ENCODE measurements at places on chromosomes 1 and 21.

GRCh38 chr1:239778208-239778813 lies 313.4 kb upstream of the FMN2 start:
- DNase-seq = no peak

DNA sequence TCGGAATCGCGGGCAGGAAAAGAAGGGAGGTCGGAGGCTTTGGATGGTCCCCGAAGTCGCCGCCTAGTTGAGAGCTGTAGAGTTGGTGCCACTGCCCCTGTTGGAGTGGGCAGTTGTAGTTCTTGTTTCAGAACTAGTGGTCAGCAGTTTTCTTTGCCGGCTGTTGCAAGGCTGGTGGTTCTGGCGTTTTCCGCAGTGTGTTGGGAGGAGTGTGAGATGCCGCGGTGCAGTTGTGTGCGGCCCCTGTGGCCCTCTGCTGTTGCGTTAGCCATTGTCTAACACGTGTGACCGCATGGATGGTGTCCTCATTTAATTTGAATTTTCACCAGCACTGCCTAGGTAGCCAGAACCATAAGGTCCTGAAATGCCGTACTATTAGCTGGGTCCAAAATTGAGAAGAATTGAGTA lies 1.4 kb downstream of the ARF1 start:
- DNase-seq = no peak

DNA sequence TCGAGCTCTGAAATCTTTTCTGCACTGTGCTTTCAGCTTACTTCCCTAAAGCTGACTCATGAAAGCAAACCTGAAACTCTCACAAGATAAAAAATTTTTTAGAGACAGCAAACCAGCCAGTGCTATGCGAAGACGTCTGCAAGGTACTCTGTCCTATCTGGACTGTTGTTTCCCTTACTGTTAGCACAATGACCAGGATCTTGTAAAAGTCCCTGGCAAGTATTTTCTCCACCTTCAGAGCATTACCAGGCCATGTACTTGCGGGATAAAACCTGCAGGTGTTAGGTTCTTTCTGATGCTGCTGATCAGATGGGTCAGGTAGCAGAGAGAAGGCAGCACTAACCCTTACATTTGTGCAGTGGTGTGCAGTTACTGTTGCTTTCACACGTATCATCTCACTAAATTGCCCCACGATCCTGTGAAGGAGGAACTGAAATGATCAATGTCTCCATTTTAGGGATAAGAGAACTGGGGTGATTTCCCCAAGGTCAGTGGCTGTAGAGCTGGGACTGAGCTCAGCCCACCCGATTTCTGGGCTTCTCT lies 56.6 kb downstream of the PLXNA2 start:
- DNase-seq = no peak

DNA sequence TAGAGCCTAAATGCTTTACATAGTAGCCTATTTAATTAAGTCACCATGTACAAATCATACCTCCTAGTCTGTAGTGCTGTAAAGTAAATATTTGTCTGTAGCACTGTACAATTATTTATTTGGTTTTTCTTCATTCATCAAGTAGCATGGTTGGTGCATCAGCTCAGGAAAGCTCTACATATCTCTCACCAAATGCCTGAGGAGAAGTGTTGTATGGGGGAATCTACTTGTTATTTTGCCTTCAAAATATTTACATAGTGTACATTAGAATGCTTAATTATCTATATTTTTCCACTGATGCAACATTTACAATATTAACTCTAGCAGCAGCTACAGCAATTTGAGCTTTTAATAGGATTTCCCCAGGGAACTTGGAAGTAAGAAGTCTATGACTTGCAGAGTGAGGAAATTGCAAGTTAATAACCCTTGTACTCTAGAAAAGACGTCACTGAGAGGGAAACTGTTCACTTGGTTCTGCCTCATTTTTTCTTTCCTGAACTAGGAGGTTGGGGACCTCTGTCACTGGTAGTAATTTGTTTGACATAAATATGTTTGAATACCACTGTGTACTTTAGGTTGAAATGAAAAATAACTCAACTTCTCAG lies 207.4 kb downstream of the PDE4B start:
- no peak for DNase-seq

GRCh38 chr1:18805925-18806849 lies 53.3 kb downstream of the TAS1R2 start:
- DNase-seq = no peak

DNA sequence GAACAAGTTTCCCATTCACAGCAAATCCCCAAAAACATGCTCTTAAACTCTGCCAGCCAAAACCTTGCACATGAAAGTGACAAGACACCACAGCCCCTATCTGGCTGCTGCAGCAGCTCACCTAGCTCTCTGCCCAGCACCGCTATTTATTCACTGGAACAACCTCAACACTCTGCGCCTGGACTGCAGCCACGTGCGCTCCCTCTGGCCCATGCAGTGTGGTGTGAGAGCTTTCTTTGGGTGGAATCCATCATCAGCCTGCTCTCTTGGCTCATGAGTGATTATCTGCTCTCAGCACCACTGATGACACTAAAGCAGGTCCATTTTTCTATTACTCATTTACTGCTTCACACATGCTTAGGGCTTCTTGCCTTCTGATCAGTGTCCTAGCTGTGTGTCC lies 11.4 kb downstream of the KCNJ6 start:
- no peak for DNase-seq

DNA sequence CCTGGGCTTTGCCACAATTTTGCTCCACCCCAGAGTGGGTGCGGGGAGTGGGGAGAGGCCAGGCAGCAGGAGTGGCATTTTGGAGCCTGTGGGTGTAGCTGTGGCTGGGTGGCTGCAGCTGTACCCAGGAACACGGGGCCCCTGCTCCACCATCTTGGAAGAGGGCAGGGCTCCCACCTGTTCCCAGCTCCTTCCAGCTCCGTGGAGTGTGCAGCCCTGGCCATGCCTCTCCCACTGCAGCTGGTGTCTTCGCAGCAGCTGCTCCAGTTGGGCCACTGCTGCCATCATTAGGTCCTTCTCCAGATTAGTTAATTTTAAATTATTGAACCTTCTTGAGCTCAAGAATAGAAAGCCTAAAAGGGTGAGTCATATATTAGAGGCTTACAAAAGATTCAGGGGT lies 17.6 kb downstream of the FAM20B start:
- DNase-seq = no peak

DNA sequence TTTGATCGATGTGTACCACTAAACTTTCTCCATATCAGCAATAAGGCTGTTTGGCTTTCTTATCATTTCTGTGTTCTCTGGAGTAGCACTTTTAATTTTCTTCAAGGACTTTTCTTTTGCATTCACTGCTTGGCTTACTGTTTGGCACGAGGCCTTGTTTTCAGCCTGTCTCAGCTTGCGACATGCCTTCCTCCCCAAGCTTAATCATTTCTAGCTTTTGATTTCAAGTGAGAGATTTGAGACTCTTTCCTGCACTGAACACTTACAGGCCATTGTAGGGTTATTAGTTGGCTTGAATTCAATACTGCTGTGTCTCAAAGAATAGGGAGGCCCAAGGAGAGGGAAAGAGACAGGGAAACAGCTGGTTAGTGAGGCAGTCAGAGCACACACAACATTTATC lies 120.6 kb upstream of the KCND3 start:
- peak; percentile 52 for DNase-seq

DNA sequence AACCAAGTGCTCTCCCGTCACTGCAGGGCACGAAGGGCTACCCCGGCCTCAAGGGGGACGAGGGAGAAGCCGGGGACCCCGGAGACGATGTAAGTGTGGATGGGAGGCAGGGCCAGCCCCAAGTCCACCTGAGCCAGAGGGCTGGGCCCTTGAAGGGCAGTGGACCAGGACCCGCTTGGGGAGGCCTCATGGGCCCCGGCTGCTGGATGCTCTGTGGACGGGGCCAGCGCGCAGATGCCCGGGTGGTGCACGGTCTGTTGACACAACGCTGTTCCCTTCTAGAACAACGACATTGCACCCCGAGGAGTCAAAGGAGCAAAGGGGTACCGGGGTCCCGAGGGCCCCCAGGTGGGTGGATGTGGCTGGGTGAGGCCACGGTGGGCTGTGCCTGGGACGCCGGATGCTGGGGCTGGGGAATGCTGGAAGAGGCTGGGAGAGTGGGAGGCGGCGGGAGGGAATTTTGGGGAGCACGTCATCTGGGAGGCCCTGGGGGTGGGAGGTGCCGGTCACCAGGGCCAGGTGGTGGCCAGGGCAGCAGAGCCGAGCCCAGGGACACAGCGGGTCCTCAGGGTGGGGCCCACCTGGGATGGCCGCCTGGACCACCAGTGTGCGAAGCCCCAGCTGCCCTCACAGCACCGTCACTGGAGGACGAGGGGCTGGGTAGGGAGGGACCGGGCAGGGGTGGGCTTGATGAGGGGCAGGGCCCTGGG lies 17.5 kb downstream of the COL6A1 start:
- DNase-seq = no peak

DNA sequence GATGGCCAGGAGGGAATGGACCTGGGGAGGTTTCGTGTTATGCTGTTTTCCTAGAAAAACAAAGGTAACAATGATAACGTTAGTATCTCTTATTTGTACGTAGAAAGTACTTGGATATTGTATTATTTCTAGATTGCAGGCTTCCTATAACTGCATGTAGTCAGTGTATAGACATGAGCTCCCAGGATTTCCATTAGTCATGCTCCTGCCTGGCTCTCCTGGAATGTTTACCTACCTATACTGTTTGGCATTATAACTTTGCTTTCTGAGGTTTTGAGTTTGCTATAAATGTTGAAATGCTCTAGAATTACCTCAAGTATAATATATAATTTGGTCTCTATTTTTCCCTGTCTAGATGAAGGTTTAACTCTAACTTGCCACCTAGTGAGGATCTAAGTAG lies 66.1 kb downstream of the TTC3 start:
- DNase-seq = no peak

GRCh38 chr1:150976401-150976821 lies 1.8 kb upstream of the CERS2 start:
- DNase-seq = no peak

- no peak for DNase-seq
These were observed 137.5 kb upstream of the TMEM51 start for GRCh38 chr1:15016001-15016400.

GRCh38 chr1:25990251-25990650 lies 7.6 kb downstream of the PAFAH2 start:
- no peak for DNase-seq

- DNase-seq = no peak
These were observed 314 bp downstream of the DPH5 start for GRCh38 chr1:101025283-101025656.

DNA sequence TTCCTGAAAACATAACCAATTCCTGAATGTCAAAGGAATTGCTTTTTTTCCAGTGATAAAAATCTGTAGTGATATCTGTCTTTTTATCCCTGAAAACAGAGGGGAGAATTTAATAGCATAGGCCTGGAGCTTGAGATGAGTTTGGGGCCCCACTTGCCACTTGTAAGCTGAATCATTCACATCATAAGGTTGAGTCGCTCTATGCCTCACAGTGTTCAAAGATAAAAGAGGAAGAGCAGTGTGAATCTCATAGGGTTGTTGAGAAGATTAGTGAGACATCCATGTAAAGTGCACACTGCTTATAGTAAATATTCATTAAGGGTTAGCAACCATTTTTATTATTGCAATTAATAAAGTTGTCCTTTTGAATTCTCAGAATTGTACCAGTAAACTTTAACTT lies 271.3 kb downstream of the DNM3 start:
- DNase-seq = no peak

- DNase-seq = no peak
These were observed 95.7 kb upstream of the GCLM start for GRCh38 chr1:94004924-94005323.

DNA sequence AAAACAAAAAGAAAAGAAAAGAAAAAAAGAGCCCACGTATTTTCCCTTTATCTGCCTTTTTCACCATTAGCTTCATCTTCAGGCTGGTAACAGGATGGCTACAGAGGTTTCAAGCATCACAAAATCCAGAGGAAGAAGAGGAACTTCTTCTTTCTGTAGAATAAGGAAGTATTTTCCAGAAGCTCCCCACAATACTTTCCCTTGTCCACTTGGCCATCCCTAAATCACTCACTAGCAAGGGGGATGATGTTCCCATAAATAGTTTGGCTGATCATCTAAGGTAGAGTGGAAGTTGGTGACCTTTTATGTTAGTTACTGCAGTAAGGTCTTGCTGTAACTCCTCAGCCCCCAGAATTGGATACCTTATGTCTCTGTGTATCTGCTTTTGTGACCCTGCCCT lies 45.1 kb upstream of the RNF11 start:
- no peak for DNase-seq

DNA sequence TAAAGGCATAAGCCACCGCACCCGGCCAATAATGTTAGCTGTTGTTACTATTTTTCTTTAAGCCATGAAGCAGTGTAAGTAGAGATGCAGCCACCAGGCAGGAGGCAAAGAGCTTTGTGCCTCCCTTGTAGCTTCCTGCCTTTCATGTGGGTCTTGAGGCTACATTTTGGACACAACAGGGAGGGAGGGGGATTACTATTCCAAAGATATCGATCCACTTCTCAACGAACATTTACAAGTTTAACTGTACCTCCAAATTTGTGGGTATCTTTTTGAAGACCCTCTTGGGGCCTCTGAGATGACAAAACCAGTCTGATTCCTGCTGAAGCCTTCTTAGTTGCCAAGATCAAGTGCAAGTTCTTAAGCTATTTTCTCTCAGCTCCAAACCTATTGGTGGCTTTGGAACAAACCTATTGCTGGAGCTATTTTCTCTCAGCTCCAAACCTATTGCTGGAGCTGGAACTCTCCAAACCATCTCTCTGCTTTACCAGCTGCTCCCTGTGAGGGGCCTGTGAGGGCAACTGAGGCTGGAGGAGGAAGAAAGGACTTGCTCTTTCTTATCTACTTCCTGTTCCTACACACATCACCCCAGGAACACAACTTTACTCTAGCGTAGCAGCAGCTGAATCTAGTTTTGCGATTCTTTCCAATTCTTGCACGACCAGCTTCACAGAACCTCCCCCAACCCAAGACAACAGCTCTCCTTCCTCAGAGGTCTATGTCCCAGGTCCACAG lies 16.1 kb upstream of the RCAN3 start:
- no peak for DNase-seq
